RPMI7951 (cell line): ENCODE measurements at places on chromosomes 16 and 17.
A peak's percentile ranks its signal among the peaks of the same experiment; 100 is the strongest.

GRCh38 chr17:17849147-17849820 is 12.5 kb upstream of the SREBF1 start:
- DNase-seq = peak; percentile 85

DNA sequence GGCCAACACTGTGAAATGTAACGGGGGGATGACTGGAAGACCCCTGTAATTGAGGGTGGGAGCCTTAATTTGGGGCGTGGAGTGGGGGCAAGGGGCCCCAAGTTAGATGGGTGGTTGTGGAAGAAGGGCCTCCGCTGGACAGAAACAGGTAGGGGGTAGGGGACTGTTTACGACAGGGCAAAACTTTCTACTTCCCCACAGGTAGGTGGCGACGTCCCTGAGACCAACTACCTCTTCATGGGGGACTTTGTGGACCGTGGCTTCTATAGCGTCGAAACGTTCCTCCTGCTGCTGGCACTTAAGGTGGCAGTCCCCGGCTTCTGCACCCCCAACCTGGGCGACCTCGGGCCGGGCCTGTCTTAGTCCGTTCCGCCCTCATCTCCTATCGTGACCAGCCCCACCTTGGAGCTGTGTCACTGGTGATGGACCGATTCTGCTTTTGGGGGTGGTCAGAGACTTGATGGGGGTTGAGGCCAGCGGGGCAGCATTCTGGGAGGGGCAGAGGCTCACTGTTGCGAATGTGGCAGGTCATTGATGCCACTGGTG is 6.8 kb downstream of the PPP4C start:
- no peak for DNase-seq

- DNase-seq = peak; percentile 63
Measured at GRCh38 chr17:40168262-40168832, 8.9 kb upstream of the RAPGEFL1 start.

GRCh38 chr17:348692-349425 is 3.7 kb downstream of the RPH3AL start:
- DNase-seq = peak; percentile 11

DNA sequence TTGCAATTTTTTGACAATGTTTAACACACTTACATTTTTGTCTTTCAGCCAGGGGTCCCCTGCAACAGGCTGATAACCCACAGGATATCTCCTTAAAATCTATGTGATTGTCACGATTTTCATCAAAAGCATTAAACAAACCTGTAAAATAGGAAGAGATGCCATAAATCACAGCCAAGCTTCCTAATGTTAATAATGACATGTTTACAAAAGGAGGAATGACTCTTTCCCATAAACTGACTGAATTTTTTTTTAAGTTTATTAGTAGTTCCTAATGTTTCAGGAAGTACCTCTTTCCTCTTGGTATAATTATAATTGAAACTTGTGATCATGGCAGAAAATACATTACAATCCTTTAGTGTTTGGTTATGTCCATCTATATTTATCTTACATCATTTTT is 119.6 kb downstream of the CA4 start:
- DNase-seq = no peak

DNA sequence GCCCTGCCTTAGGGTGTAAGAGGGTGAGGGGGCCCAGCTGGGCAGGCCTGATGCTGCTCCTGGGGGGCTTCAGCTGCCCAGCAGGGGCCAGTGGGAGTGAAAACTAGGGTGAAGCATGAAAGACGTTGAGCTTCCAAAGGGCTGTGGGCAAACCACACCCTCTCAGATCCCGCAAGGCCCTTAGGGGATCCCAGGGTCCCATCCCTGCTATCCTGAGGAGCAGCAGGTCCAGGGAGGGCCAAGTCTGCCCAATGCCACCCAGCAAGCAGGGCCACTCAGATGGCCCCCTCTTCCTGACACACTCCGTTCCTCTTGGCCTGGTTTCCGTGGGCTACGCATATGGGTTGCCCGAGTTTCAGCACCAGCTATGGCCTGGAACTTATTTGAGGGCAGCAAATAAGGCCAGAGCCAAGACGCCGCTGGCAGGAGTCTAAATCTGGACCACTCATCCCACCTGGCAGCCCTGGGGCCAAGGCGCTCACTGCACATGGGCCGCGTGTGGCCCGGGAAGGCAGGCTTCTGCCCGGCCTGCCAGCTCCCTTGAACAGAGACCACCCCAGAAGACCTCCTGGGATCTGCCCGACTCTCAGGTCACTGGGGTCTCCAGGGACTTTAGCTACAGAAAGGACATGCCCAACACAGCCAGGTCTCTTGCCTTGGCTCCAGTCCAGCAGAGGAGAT is 4.2 kb downstream of the ATP2A3 start:
- DNase-seq = no peak

GRCh38 chr16:58638148-58639036 is 8.8 kb upstream of the CNOT1 start:
- peak; percentile 81 for DNase-seq

DNA sequence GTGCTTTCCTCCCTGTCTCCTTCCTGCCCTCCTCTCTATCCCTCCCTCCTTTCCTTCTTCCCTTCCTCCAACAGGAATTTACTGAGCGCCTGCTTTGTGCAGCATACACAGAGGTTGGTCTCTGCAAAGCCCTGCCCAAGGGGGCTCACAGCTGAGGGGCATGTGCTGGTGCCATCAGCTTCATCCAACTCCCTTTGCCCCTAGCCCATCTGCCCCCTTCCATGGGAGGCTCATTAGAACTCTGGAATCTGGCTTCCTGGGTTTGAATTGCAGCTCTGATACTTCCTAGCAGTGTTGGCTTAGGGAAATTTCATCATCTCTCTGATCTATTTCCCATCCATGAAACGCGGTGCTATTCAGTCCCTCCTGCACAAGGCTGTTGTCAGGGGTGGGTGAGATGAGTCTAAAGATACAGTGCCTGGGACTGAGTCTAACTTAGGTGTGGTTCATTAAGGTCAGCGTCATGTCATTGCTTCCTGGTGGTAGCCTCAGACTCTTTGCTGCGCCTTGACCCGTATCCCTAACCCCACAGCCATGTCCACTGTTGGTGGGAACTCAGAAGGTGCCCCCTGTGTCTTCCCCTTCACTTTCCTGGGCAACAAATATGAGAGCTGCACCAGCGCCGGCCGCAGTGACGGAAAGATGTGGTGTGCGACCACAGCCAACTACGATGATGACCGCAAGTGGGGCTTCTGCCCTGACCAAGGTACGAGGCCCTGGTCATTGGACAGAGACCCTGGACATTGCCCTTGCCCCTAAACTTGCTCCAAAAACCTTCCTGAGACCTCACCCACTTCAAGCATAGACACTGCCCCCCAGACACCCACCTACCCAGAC is 10.3 kb downstream of the MMP2 start:
- DNase-seq = no peak

DNA sequence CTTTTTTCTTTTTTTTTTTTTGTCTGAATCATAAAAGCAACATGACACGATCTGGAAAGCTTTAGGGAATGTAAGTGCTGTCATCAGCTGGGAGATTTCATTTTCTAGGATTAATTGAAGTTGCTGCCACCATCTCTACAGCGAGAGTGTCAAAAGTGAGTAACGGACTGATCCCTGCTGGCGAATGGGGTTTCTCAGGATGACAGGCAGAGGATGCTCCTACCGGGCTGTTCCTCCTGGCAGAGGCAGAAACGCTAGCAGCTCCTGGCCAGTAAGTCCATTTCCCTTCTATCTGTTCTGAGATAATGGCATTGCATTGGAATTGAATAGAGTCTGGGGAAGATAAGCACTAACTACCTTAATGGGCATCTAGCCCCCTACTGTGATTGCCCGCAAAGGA is 80.5 kb upstream of the KIFC3 start:
- DNase-seq = no peak

GRCh38 chr17:79978548-79978855 is 57.2 kb downstream of the TBC1D16 start:
- DNase-seq = no peak

DNA sequence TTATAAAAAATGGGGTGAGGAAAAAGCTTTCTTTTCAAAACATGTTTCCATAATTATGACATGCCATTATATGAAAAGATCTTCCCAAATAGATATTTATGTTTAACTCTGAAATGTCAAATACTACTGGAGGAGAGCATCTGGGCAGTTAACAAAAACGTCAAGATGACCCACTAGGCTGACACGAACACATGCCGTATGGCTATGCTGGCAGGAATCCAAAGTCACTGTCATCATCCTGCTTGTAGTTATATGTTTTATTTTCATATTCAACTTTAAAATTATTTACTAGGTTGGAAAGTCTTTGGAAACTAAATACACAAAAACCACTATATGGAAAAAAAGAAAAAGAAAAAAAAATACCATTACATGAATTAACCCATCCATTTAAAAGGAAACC is 27.3 kb downstream of the ANKFY1 start:
- DNase-seq = peak; percentile 13

- DNase-seq = no peak
Measured at GRCh38 chr17:80055597-80055996, 19.2 kb downstream of the CCDC40 start.

GRCh38 chr17:3961564-3962047 is 2.6 kb downstream of the ATP2A3 start:
- no peak for DNase-seq

- DNase-seq = no peak
Measured at GRCh38 chr17:73283841-73284282, 22.2 kb upstream of the CPSF4L start.

DNA sequence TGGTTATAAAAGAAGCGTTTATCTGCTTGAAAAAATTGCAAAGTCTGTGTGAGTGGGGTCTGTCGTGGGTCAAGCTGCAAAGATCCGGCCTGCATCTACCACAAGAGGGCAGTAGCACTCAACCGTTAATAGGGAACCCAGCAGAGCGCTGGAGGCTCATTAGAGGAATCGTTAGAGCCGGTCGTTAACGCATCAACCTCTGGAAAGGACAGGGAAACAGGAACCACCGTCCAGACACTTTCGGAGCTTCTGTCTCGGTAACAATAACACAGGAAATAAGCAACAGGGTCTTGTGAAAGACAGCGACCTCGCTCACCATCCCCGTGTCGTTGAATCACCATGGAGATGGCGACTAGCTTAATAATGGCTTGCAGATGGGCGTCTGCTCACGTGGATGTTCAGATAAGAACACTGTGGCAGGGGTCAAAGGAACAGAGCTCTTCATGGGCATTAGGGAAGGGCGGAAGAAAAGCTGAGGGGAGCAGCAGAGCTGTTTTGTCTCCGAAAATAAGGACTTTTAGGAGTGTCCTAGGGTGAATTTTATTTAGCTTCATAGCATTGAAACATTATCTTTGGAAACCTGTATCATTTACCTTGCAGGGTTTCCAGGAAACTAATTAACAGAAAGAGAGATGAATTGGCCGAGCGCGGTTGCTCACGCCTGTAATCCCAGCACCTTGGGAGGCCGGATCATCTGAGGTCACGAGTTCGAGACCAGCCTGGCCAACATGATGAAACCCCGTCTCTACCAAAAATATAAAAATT is 11.9 kb upstream of the NSRP1 start:
- DNase-seq = peak; percentile 72

DNA sequence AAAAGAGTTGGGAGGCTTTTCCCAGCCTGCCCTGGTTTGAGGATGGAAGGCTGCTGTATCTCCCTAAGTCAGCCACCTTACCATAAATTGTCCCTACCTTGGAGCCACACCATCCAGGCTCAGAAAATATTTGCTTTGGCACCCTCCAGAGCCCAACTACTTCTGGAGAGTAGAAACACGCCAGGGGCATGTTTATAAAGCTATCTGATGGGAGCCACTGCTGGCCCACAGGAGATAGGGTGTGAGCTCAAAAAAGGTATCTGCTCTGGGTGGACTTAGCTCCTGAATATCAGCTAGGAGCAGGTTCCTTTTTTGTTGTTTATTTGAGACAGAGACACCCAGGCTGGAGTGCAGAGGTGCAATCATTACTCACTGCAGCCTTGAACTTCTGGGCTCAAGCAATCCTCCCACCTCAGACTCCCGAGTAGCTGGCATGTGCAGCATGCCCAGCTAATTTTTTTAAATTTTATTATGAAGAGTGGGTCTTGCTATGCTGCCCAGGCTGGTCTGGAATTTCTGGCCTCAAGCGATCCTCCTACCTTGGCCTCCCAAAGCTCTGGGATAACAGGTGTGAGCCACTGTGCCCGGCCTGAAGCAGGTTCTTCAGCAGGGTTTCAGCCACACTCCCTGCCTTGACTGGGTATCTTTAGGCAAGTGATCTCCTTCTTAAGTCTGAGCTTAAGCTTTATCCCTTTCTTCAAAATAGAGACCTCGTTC is 147.1 kb downstream of the SALL1 start:
- no peak for DNase-seq

GRCh38 chr16:84687715-84688114 is 12.1 kb upstream of the USP10 start:
- DNase-seq = peak; percentile 84

GRCh38 chr17:75475144-75475835 is 18.9 kb downstream of the TMEM94 start:
- no peak for DNase-seq

- no peak for DNase-seq
Measured at GRCh38 chr17:10771148-10771547, 32.8 kb downstream of the TMEM238L start.

DNA sequence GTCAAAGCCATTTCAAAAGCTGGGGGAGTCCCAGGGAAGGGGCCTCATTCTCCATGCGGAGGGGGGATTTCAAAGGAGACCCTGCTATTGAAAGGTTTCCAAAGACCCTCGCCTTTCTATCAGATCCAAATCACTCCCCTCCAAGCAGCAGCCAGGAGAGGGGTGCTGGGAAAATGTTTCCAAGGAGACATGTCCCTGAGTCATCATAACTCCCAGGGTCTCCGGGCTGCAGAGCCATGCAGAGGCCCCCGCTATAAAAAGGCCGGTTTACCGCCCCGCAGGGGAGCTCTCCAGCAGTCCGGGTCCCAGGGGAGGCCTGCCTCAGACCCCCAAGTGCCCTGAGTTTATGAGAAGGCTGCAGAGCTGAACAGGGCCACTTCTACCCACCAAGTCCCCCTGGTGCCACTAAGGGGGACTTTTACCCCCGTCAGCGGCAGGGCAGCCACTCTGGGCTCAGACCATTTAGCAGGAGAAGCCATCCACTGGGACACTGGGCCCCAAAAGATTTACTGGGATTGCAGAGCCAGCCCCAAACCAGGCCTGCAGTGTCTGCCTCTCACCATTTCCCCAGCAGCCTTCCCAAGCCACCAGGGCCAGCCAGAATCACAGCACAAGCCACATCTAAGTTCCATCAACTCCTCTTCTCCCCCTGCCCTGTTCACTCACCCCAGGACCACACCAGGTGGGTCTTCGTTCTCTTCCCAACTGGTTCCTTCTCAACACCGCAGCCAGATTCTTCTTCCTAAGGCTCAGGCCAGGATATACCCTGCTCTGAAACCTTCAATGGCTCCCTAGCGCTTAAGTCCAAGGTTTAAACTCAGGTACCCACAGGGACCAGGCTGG is 234.4 kb downstream of the ZNF423 start:
- DNase-seq = no peak

- DNase-seq = no peak
Measured at GRCh38 chr16:70258065-70258464, 6.3 kb upstream of the EXOSC6 start.

GRCh38 chr17:41976142-41976768 is 9.7 kb downstream of the CNP start:
- no peak for DNase-seq

DNA sequence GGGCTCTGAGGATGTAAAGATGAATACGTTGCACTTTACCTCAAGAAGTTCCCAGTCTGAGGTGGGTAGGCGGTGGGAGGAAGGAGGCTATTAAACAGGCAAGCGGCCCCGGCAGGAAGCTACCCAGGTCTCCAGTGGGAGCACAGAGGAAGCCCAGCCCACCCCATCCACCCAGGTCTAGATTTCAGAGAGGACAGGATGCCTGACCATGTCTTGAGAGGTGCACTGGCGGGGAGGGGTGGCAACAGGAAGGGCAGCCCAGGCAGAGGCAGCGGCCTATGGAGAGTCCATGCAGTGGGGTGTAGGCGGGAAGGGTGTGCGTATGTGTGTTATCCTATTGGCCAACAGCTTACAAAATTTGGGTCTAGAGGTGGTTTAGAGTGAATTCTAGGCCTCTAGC is 13.9 kb downstream of the SARM1 start:
- no peak for DNase-seq
